ENCODE measurements at places on chromosomes 16 and 17. TPM values are rescaled to one million over a fixed set of nuclear protein-coding genes. Genes with fewer than 3 reads are reported as not detected.

Gene CLEC10A
- total RNA-seq = not detected

Gene NACA2
- total RNA-seq = not detected

Gene PGP
- 31.4 TPM for total RNA-seq

Gene NPW
- 3.1 TPM for total RNA-seq

Gene C1QTNF8
- total RNA-seq = not detected

Gene CCL8
- total RNA-seq = not detected

Gene CPHXL2
- not detected for total RNA-seq

Gene PPP1R1B
- total RNA-seq = not detected

Gene SEPTIN1
- not detected for total RNA-seq

Gene TSPOAP1
- not detected for total RNA-seq

Data from mammary microvascular endothelial cell (primary cell).